Thymus (tissue), 14 donors: ENCODE measurements at places on chromosomes 7 and 10. TPM values are rescaled to one million over a fixed set of nuclear protein-coding genes. Genes with fewer than 3 reads are reported as not detected.

GRCh38 chr7:30276203-30276900, 8.0 kb upstream of the ZNRF2 start:
- DNase-seq, result no peak

DNA sequence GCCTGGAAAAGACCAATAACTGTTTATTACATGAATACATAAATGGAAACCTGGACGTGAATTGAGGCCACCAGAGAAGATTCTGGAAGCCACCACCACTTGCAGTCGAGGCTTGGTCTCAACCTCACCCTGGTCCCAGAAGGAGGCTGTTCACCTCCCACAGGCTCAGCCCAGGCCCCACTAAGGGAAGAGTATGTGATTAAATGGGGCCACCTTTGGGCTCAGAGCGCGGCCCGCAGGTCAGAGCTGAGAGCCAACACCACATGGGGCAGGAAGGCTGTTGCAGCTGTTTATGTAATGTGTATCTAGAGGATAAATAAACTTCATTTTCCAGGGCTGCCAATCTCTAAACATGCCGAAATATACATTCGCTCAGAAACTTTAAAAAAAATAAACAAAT, 17.6 kb upstream of the FGFR2 start:
- DNase-seq, result no peak

GRCh38 chr10:124539935-124540641, 78.5 kb downstream of the LHPP start:
- no peak for DNase-seq

DNA sequence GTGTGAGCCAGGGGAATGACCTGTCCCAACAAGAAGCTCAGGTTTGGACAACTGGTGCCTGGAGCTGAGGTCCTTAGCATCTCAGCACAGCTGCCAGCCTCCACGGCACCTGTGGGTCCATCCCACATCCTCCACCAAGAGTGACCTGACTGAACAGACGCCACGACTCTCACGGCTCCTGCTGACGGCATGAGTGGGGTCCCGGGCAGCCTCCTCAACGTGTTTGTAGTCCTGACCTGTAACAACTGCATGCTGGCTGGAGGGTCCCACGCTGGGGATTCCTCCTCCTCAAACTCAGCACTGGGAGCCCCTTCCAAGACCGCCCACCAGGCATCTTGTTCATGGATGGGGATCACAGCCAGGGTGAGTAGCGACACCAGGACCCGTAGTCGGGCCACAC, 36.2 kb downstream of the FAM20C start:
- DNase-seq, result no peak

CYP3A5 gene
- 20.8 TPM for polyA plus RNA-seq

DNA sequence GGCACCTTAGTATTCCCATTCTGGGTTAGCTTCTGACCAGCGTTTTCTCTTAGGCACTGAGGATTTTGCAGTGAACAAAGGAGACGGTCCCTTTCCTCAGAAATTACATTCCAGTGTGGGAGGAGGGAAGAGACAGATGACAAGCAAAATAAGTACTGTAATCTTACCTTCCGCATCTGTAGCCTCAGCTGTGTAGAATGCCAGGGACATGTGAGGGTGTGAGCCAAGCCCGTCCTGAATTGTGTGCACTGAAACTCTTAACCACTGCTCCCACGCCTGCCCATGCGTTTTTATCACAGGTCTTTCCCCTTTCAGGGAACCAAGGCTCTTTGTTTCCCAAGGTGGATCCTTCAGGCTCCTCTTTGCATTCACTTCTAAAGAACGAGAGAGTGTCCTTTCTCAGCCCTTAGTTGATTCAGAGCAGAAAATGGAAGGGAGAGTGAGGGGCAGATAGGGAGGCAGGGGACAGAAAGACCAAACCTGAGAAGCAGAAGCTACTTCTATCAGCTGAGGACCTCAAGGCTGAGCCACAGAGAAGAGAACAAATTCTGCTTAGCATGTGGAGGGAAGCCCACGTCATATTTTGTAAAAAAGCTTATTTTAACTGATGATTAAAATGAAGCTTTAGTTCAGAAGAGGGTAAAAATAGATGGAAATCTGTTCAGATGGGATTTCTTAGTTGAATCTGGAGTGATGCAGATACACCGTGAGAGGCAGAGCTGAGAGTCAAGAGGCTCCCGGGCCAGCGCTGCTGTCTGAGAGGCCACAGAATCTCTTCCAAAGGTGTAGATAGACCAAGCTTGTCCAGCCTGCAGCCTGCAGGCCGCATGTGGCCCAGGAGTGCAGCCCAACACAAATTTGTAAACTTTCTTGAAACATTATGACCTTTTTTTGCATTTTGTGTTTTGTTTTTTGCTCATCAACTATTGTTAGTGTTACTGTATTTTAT, 122.5 kb downstream of the CCNY start:
- DNase-seq, result no peak

FFAR4 gene
- 0.25 TPM for polyA plus RNA-seq

DNA sequence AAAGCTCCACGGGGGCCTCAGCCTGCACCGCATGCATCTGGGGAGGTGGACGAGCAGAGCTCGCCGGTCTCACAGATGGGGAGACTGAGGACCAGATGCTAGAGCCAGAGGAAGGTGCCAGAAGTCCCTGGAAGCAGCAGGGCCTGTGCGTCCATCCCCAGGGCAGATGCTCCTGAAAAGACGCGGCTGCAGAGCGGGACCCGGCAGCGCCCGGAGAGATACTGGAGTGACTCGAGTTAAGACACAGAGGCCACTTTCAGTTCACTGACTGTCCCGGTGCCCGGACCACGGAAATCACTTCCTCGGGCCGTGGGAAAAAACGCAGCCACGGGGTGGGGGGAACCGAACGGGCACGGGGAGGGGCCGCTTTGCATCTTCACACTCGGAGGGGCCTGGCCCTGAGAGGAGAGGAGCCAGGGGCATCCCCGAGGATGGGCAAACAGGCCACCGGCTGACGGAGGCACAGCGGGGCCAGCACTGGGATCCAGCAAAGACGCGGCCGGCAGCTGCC, 85.4 kb downstream of the FOXL3 start:
- DNase-seq, result no peak

DNA sequence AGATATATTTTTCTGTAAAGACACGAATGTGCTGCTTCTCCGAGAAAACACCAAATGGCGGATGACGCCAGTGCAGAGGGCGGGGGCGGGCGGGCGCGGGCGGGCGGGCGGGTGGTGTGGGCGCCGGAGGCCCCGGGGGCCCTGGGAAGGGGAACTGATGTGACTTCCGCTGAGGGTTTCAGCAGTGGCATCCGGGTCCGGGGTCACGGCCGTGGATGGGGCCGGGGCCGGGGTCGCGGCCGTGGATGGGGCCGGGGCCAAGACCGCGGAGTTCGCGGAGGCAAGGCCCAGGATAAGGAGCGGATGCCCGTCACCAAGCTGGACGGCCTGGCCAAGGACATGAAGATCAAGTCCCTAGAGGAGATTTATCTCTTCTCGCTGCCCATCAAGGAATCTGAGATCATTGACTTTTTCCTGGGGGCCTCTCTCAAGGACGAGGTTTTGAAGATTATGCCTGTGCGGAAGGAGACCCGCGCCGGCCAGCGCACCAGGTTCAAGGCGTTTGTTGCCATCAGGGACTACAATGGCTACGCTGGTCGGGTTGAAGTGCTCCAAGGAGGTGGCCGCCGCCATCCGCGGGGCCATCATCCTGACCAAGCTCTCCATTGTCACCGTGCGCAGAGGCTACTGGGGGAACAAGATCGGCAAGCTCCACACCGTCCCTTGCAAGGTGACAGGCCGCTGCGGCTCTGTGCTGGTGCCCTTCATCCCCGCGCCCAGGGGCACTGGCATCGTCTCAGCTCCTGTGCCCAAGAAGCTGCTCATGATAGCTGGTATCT, 20.3 kb upstream of the IGF2BP3 start:
- DNase-seq, result peak; percentile 56

DNA sequence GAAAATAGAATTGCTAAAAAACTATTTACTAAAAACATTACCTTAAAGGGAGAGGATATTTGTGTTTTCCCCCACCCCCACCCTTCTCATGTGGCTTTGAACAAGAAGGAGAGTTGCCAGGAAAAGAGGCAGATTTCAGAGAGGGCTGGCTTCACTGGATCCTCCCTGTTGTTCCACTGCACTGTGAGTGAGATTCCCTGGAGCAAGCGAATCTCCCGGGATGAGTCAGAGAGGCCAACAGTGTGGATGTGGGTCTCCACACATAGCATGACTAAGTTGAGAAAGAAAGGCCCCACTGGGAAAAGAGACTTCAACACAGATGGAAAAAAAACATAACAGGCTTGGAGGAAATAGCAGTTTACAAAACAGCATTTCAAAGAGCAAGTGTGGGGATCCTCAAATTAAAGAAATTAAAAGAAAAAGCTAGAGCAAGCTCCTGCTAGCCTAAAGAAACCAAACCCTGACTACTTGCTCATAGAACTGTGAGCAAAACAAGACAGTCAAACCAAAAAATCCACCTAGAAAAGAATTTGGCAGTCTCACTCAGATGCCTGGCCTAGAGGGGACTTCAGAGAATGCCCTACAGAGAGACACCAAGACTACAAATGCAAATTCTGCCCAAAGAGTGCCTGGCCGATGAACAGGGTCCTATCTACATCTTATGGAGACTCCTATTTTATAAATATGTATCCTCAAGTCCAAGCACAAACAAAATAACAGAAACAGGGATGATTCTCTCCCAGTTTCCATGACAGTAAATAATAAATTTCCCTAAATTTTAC, 3.4 kb downstream of the CAV1 start:
- DNase-seq, result no peak

DNA sequence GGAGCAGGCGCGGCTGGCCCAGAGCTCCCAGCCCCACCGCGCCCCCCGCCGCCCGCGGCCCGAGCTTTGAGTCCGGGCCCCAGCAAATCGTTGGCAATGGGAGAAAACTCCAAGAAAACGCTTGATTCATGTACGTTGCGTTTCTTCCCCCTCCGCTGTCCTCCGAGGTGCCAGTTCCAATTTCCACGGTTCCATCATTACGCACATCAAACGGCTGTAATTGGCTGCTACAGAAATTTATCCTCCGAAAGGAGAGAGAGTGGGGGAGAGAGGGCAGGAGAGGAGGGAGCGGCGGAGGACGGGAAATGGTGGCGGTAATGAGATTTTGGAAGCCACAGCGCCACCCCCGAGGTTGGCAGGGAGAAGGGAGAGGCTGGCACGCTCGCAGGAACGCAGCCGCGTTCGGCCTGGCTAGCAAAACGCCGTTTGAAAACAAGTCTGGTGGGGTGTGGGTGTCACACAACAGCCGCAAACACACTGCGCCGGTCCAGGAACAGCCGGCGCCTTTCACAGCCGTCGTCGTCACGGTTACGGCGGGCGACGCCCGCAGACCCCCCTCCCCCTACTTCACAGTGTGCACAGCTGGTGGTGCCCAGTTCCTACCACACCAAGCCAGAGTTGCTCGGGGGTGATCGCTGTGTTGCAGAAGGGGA, 57.5 kb downstream of the UNCX start:
- DNase-seq, result no peak

AGBL3 gene
- polyA plus RNA-seq, result 1.9 TPM

GRCh38 chr10:79219322-79219957, 127.8 kb upstream of the PPIF start:
- no peak for DNase-seq

GRCh38 chr7:55538538-55538937, 33.8 kb downstream of the VOPP1 start:
- no peak for DNase-seq

DNA sequence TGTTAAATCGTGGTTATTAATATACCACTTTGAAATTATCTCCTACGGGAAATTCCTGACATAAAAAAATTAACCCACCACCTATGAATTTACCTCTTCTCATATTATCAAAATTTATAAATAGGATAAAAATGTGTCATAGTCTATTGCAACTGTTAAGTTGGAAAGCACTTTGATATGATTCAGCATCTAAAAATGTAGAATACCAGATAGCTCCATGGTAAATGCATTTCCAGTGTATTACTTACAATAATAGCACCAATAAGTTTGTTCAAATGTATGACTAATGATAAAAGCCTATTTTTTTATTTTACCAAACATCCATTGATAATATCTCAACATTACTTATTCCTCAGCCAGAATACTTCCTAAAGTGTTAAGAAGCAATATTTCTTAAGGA, 13.6 kb upstream of the KCND2 start:
- DNase-seq, result no peak

DNA sequence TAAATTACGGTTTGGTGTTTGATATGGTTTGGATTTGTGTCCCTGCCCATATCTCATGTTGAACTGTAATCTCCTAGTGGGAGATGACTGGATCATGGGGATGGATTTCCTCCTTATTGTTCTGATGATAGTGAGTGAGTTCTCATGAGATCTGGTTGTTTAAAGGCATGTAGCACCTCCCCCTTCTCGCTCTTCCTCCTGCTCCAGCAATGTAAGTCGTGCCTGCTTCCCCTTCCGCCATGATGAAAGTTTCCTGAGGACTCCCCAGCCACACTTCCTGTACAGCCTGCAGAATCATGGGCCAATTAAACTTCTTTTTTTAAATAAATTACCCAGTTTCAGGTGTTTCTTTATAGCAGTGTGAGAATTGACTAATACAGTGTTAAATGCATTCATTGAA, 116.6 kb downstream of the DOCK4 start:
- DNase-seq, result no peak

DNA sequence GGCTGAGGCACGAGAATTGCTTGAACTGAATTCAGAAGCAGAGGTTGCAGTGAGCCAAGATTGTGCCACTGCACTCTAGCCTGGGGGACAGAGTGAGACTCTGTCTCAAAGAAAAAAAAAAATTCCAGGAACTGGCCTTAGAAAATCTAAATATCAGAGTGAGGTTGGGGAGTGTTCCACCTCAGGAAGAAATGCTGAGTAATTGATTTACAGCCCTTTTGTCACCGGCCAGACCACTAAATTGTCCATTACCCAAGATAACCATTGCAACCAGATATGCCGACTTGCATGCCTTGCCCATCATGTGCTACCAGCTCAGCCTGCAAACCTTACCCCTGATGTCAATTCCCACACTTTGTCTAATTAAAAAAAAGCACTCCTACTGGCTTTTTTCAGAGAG, 42.4 kb downstream of the CRCP start:
- no peak for DNase-seq
